ENCODE measurements at places on chromosomes 6 and 20. TPM values are rescaled to one million over a fixed set of nuclear protein-coding genes. Genes with fewer than 3 reads are reported as not detected.

- no peaks in the 10 kb centered on the region for H3K4me1 ChIP-seq
- H3K27me3 ChIP-seq, result no peaks in the 10 kb centered on the region
- H3K27ac ChIP-seq, result no peak overlapping the region
- DNase-seq, result no peak
Measured at GRCh38 chr20:24723647-24724352, 225.3 kb upstream of the CST7 start.

DNA sequence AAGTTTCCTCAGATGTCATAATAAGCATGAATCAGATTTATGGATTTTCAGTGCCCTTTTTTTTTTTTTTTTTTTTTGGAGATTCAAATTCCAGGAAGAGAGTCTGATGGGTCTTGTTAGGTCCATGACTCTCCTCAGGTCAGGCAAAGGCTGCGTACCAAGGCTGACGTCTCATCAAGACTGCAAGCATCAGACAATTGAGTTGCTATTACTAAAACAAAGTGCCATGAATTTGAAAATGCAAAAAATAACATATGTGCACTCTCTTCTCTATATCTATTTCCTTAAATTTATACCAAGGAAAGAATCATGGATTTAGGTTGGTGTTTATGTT is 134.7 kb downstream of the FAM83B start:
- no peaks in the 10 kb centered on the region for H3K4me1 ChIP-seq
- no peaks in the 10 kb centered on the region for H3K27me3 ChIP-seq
- H3K36me3 ChIP-seq, result no peaks in the 10 kb centered on the region

BTNL2 gene
- total RNA-seq, result not detected

DNA sequence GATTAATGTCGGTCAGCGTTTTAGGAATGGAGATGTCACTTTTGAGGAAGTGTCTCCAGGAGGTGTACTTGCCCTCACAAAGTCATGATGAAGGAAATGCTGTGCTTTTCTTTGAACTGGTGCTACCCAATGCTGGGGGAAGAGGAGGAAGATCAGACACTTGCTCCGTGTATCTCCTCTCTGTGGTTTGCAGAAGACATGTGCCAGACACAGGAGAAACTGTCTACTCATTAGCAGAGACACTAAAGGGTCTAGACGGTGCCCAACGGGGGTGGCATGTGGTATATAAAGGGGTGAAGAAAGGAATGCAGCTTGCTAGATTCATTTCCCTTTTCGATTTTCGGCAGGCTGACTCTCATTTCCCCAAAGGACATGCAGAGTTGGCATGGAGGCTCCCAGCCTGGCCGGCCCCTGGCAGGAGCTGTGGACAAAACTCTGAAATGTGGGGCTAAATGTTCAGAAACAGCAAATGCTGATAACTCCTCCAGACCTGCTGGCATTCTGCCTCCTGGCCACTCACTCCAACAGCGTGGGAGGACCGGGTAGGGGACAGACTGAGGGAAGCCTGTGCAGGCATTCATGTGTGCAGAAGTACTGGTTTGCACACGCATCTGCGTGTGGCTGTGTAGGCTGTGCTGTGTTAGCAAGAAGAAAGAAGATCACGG is 59.6 kb upstream of the QKI start:
- peak; percentile 89 for DNase-seq
- no peaks in the 10 kb centered on the region for H3K36me3 ChIP-seq
- no peak overlapping the region for H3K4me3 ChIP-seq
- peaks cover 19% of the 10 kb centered on the region for H3K4me1 ChIP-seq

- peaks cover 10% of the 10 kb centered on the region for H3K4me1 ChIP-seq
- no peak overlapping the region for H3K4me3 ChIP-seq
- no peak for DNase-seq
- H3K27me3 ChIP-seq, result no peaks in the 10 kb centered on the region
Measured at GRCh38 chr6:154457046-154457713, 53.3 kb downstream of the CNKSR3 start.

- no peaks in the 10 kb centered on the region for H3K27me3 ChIP-seq
- no peak overlapping the region for H3K4me3 ChIP-seq
- no peaks in the 10 kb centered on the region for H3K4me1 ChIP-seq
- H3K36me3 ChIP-seq, result no peaks in the 10 kb centered on the region
- H3K27ac ChIP-seq, result no peak overlapping the region
- no peak for DNase-seq
Measured at GRCh38 chr6:95099410-95099809, 477.9 kb upstream of the MANEA start.

DNA sequence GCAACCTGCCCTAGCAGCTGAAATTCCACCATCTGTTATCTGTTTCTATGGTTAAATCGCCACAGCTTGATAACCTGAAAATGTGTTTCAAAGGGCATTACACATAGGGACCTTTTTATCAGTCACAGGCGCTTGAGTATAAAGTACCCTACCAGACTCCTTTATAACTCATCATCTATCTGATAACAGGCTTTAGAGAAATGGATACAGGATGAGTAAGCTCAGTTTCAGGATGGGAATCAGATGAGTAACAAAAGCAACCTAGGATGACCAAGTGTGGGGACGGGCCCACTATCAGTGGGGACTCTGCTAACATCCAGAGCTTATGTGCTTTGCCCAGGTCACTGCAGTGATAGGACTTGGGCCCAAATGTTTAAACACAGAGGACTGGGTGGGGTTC is 75.6 kb downstream of the PRND start:
- no peaks in the 10 kb centered on the region for H3K36me3 ChIP-seq
- no peak overlapping the region for H3K4me3 ChIP-seq
- H3K27ac ChIP-seq, result no peak overlapping the region
- H3K4me1 ChIP-seq, result no peaks in the 10 kb centered on the region

HLA-DOB gene
- total RNA-seq, result not detected

DNA sequence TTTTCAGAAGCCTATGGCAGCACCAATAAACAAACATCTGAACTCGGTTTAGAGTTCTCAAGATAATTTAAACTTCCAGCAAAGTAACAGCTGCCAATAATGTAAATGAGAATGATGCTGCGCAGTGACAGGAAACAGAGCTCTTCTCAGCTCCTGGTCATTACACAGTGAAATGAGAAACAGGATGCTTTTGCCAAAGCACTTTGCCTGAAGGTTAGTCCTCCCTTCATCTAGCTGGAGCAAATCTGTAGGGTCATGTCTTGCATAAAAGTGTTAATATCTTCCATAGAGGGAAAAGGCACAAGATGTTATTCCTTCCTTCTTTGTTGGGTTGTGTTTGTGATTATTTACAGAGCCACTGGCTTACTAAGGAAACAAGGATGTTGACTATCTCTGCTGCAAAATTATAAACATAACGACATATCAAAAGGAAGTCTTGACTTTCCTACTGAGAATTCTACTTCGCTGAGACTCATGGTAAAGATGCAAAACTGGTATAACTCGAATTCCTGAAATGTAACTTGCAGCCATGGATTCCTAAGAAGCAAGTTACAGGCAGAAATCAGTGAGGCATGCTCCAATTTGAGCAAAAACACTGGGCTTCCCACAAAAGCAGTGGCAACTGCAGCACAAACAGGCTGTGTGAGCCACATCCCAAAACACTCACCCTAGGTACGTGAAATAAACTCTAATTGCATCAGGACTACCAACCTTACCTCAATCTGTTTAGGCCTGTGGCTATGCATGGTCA is 102.5 kb upstream of the BEND6 start:
- no peak overlapping the region for H3K4me3 ChIP-seq
- no peak overlapping the region for H3K27ac ChIP-seq
- no peaks in the 10 kb centered on the region for H3K36me3 ChIP-seq
- H3K27me3 ChIP-seq, result no peaks in the 10 kb centered on the region
- no peak for DNase-seq
- H3K4me1 ChIP-seq, result no peaks in the 10 kb centered on the region

GRCh38 chr6:34906826-34907225 is 17.8 kb downstream of the ANKS1A start:
- H3K4me1 ChIP-seq, result no peaks in the 10 kb centered on the region
- H3K36me3 ChIP-seq, result no peaks in the 10 kb centered on the region
- H3K27me3 ChIP-seq, result no peaks in the 10 kb centered on the region
- no peak for DNase-seq

- H3K27ac ChIP-seq, result no peak overlapping the region
- no peaks in the 10 kb centered on the region for H3K27me3 ChIP-seq
- no peak for DNase-seq
- no peaks in the 10 kb centered on the region for H3K36me3 ChIP-seq
Measured at GRCh38 chr6:111789598-111789997, 83.7 kb downstream of the FYN start.

CD93 gene
- 32.7 TPM for total RNA-seq

- H3K36me3 ChIP-seq, result no peaks in the 10 kb centered on the region
- no peaks in the 10 kb centered on the region for H3K4me1 ChIP-seq
- no peak overlapping the region for H3K27ac ChIP-seq
- H3K27me3 ChIP-seq, result no peaks in the 10 kb centered on the region
- H3K4me3 ChIP-seq, result no peak overlapping the region
Measured at GRCh38 chr6:18792866-18793265, 405.7 kb downstream of the RNF144B start.

DNA sequence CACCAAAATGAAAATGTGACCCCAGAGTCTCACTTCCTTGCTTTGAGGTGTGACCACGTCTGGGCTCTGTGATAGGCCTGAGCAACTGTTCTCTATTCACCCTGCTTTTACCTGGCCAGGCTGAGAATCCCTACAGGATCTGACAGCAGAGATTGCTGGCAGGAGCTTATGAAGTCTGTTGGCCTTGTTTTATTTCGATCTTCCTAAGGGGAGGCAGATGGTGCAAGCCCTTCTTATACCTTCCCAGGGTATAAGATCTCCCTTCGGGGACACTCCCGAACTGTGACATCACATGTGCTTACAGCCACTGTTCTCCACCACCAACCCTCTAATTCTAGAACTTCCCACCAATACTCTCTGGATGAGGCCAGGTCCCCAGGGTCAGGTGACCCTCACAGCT is 26.8 kb downstream of the MYT1 start:
- H3K36me3 ChIP-seq, result no peaks in the 10 kb centered on the region
- no peak overlapping the region for H3K27ac ChIP-seq
- no peak overlapping the region for H3K4me3 ChIP-seq
- no peaks in the 10 kb centered on the region for H3K27me3 ChIP-seq
- no peaks in the 10 kb centered on the region for H3K4me1 ChIP-seq

DNA sequence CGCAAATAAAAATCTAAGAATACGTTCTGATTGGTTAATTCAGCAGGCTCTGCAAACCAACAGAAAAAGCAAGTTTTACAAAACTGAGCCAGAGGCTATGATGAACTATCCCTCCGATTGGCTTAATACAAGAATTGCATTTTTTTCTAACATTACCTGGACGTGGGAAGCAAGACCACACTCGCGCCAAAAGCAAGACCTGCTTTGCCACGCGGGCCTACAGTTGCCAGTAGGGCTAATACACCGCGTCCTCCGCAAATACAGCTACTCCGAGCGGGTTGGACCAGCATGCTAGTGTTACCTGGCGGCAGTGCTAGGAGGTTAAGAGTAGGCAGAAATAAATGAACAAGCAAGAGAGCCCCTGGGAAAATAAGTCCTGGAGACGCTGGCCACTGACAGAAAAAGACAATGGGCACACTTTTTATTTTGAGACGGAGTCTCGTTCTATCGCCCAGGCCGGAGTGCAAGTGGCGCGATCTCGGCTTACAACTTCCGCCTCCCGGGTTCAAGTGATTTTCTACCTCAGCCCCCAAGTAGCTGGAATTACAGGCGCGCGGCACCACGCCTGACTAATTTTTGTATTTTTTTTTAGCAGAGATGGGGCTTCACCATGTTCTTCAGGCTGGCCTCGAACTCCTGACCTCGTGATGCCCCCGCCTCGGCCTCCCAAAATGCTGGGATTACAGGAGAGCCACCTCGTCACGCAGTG is 131.9 kb upstream of the BTN3A2 start:
- no peak for DNase-seq
- peaks cover 6% of the 10 kb centered on the region for H3K27me3 ChIP-seq
- peak overlapping the region; percentile 33 for H3K4me3 ChIP-seq
- H3K36me3 ChIP-seq, result no peaks in the 10 kb centered on the region
- no peak overlapping the region for H3K27ac ChIP-seq

SLC17A4 gene
- total RNA-seq, result not detected

DNA sequence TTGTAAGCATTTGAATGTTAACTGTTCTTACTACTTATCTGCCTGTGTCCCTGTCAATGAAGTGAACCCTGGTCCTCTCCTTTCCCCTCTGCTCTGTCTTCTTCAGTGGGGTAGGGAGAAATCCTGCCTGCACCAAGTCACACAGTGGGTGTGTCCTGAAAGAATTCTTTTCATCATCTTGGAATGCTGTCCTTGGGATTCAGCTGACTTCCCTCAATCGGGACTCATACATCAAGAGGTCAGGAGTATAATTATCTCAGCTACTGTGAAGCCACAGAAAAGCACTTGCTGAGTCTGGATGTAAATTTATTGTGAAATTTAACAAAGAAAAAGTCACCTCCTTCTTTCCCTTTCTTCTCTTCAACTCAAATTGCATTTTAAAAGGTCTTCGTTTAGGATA is 328.5 kb downstream of the SOX4 start:
- H3K4me1 ChIP-seq, result no peaks in the 10 kb centered on the region
- no peak for DNase-seq
- no peak overlapping the region for H3K27ac ChIP-seq
- H3K4me3 ChIP-seq, result no peak overlapping the region
- no peaks in the 10 kb centered on the region for H3K27me3 ChIP-seq
- H3K36me3 ChIP-seq, result no peaks in the 10 kb centered on the region

SPTLC3 gene
- 38.8 TPM for total RNA-seq

- H3K4me3 ChIP-seq, result no peak overlapping the region
- H3K27me3 ChIP-seq, result no peaks in the 10 kb centered on the region
- H3K36me3 ChIP-seq, result no peaks in the 10 kb centered on the region
- no peaks in the 10 kb centered on the region for H3K4me1 ChIP-seq
Measured at GRCh38 chr6:19410481-19410880, 426.7 kb upstream of the ID4 start.

PRSS35 gene
- total RNA-seq, result not detected

- H3K27ac ChIP-seq, result no peak overlapping the region
- DNase-seq, result no peak
- no peaks in the 10 kb centered on the region for H3K36me3 ChIP-seq
- no peak overlapping the region for H3K4me3 ChIP-seq
- no peaks in the 10 kb centered on the region for H3K27me3 ChIP-seq
Measured at GRCh38 chr20:57605878-57606277, 14.3 kb downstream of the ZBP1 start.

TNFRSF21 gene
- 7.8 TPM for total RNA-seq
